ENCODE measurements at places on chromosomes 1 and 21. TPM values are rescaled to one million over a fixed set of nuclear protein-coding genes. Genes with fewer than 3 reads are reported as not detected.

Gene CNIH3
- 1.7 TPM for total RNA-seq

Gene FCGR3A
- not detected for total RNA-seq

Gene FAAH
- total RNA-seq = 3.7 TPM

Gene SPRR3
- total RNA-seq = not detected

Gene PRKAA2
- 2.5 TPM for total RNA-seq

Gene CYP4Z1
- under 0.01 TPM for total RNA-seq

Gene DISC1
- 10.1 TPM for total RNA-seq

Gene SPRR5
- not detected for total RNA-seq

Gene SPRR1B
- total RNA-seq = not detected

Gene RGS4
- total RNA-seq = 2.1 TPM

Gene FAM177B
- total RNA-seq = not detected

Gene PSEN2
- 25.0 TPM for total RNA-seq

Gene CRYAA
- not detected for total RNA-seq

Gene OTUD7B
- total RNA-seq = 28.3 TPM

Gene FALEC
- total RNA-seq = not detected

Gene ARMH1
- 0.91 TPM for total RNA-seq

Gene RGSL1
- not detected for total RNA-seq

Gene ARHGEF16
- 0.11 TPM for total RNA-seq

Gene CGN
- total RNA-seq = not detected

Gene PYHIN1
- not detected for total RNA-seq

Gene HHAT
- 9.7 TPM for total RNA-seq

Gene TMEM52
- total RNA-seq = not detected
